CD4-positive, alpha-beta T cell treated with Interleukin-15 for 4 hours (primary cell): ENCODE measurements at places on chromosomes 5 and 9.

GRCh38 chr5:124726631-124727362 is 19.6 kb downstream of the ZNF608 start:
- DNase-seq, result no peak

DNA sequence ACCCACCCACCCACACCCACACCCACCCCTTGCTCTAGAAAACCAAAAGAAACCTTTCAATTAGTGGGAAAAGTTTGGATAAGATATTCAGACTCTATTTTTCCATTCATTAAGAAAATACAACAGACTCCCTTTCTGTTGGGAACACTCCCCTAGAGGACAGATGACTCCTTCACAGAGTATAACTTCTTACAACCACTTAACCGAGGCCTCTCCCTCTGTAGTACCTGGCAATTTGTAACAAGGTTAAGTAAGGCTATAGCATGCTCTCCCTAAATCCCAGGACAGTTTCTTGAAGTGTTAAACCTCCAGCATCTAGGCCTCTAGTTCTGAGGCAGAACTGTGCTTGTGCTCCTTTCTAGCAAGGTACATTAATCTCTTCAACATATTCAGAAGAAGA is 75.9 kb upstream of the NR5A1 start:
- no peak for DNase-seq

DNA sequence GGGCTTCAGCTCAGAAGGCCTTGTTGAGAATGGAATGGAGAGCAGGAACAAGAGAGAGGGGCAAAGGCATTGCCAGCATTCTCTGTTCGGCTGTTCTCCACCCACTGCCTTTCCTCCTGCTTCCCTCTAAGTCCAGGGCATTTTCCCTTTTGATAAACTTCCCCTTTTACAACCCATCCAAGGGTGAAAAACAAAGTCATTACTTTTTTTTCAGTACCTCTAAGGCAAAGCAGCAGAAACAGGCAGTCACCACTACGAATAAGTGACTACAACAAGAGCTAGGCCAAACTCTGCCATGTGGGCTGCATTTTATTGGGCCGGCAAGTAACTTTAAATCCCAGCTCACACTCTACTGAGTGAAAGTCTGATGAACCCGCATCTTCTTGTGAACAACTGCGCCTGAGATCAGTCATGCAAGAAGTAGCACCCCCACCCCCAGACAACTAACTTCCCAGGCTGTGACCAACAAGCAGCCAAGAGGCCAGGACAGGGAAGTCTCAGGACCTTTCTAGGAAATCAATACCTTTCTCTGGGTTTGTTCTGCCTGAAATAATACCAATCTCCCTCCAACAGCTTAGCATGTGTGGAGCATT is 13.1 kb downstream of the IL7R start:
- no peak for DNase-seq

DNA sequence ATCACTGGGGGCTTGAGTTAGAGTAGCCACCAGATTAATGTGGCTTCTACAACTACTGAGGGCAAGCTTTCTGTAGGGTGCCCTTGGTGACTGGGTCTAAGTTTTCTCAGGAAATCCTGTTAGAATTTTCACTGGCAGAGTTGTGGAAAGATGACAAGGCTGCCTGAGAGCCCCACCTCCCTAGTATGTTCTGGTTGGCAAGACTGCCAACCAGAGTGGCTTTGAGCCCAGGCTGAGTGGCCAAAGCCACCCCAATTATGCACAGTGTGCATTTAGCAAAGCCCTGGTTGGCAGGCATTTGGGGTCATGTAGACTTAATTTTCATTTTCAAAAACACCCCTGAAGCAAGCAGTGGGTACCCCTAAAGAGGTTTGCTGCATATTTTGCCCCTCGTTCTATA is 136.7 kb upstream of the HAPLN1 start:
- no peak for DNase-seq

- DNase-seq, result no peak
These were observed 8.3 kb upstream of the NRARP start for GRCh38 chr9:137310189-137311052.

GRCh38 chr5:5658226-5658625 is 235.7 kb downstream of the ICE1 start:
- DNase-seq, result no peak

GRCh38 chr5:57416278-57416994 is 66.2 kb downstream of the ACTBL2 start:
- DNase-seq, result no peak

DNA sequence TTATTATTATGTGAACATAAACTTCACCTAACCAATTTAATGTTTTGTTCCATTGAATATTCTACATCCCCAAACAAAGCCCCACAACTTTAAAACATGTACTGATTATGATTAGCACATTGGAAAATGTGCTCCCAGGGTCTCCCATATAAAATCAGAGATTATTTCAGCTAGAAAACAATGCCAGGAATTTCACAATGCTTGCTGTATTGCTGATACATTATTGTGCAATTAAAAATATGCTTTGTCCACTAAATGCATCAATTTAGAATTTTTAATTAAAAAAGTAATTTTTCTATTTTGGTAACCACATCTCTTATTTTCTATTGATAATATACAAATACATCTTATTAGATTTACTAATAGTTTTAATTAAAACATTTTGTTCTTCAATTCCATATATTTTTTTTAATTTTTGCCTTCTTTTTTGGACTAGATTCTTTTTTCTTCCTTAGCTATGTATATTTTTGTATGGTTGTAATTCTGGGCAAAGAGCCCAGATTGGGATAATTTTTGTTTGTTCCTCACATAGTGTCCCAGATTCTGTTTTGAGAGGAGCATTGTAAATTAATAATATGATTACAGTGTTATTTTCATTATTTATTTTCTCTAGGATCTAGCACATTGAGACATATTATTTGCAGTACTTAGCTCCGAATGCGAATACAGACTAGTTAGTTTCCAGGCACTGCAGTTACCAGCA is 241.5 kb upstream of the CDH18 start:
- DNase-seq, result no peak

DNA sequence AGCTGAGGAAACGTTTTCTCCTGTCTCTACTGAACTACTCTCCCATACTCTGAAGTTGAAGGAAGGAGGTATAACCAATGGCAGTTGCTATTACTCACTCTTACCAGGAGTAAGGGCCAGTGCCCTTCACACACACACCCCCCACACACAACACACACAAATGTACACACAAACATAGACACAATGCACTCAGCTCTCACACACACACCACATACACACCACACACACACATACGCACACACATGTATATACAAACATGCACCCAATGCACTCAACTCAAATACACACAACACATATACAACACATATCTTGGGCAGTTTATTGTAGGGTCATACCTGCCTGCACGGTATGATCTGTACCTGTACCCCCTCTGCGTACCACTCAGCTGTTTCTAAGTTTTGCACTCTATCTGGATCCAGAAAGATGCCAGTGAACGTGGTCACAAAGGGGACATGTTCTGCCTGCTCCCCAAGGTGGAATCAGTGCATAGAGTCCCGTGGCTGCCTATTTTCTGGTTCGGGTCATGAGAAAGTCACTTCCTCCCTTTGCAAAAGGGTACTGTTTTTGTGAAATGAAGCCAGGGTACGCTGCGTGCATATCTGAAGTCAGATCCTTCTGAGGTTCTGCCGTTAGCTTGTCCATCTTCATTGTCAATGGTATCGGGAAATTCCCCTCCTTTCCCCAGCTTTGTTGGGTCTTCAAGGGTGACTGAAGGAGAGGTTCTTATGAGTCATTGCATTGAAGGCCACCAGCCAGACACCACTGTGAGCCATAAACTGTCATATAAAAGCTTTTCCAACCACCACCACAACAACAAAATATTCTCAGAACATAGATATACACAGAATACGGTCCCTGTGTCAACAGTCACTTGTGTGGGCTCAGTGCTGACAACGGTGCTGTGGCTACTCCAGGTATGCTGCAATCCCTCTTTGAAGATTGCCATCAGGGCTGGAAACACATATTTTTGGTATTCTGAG is 131.9 kb downstream of the UGCG start:
- DNase-seq, result peak; percentile 63

GRCh38 chr5:44294516-44294915 is 94.7 kb downstream of the FGF10 start:
- no peak for DNase-seq

- no peak for DNase-seq
These were observed 2.8 kb upstream of the TIFAB start for GRCh38 chr5:135454946-135455345.

GRCh38 chr5:37771731-37772130 is 68.1 kb downstream of the GDNF start:
- DNase-seq, result no peak

DNA sequence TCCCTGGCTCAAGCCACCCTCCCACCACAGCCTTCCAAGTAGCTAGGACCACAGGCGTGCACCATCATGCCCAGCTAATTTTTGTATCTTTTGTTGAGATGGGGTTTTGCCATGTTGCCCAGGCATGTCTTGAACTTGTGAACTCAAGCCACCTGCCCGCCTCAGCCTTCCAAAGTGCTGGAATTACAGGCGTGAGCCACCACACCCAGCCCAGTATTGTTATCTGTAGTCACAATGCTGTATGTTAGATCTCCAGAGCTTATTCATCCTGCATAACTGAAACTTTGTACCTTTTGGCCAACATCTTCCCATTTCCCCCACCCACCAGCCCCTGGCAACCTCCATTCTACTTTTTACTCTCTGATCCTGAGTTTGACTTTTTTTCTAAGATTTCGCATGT is 37.5 kb downstream of the CREBRF start:
- no peak for DNase-seq

GRCh38 chr5:26761446-26761845 is 276.9 kb downstream of the CDH9 start:
- DNase-seq, result no peak

- no peak for DNase-seq
These were observed 260.3 kb upstream of the SEMA6A start for GRCh38 chr5:116834796-116835515.
